ENCODE measurements at places on chromosomes 4 and X.
A peak's percentile ranks its signal among the peaks of the same experiment; 100 is the strongest.

DNA sequence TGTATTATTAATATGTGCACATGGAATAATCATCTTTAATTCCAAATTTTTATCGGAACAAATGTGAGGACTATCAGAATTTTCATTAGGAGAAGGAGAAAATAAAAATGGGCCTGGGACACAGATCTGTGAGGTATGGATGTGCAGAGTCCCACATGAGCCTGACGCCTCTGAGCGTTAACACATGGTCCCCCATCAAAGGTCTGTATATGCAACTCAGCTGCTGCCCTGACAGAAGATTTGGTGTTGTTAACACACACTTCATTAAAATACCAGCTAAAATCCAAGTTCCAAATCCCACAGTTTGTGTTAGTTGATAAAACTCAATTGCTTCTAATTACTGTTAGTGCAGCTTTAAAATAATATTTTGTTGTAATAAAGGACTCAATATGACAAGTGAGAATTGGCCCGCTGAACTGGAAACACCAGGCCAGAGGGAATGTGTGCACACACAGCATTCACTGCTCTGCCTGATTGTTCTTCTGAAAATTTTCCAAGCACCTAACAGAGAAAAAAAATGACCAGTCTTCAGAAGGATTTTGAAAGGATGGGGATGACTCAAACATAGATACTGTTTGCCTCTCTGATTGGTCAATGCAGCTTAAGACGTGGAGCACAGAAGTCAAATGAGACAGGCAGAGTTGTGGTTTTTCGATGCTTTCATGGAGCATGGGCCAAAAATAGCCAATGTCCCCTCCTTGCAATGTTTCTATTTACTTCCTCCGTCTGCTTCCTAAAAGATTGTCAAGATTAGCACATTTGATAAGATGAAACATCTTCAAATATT, 266.6 kb downstream of the NKX6-1 start:
- no peak for DNase-seq

DNA sequence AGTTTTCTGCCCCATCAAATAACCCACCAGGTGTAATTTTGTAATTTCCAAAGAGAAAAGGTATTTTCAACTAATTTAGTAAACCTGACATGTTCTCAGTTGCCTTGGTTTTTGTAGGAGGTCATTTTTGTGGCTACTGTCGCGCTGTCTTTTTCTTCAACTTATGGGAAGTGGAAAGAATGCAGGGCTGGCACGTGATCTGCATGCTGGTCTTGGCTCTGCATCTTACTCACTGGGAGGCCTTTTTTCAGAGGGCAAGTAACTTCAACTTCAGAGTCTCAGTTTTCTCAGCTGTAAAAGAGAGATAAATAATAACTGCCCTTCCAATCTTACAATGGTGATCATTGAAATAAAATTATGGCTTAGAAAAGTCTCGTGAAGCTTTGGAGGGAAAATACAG, 109.9 kb upstream of the SMIM10 start:
- DNase-seq = no peak

- DNase-seq = peak; percentile 6
These were observed 49.5 kb upstream of the GC start for GRCh38 chr4:71833232-71833900.

GRCh38 chr4:185513489-185514181, 21.7 kb downstream of the PDLIM3 start:
- no peak for DNase-seq

DNA sequence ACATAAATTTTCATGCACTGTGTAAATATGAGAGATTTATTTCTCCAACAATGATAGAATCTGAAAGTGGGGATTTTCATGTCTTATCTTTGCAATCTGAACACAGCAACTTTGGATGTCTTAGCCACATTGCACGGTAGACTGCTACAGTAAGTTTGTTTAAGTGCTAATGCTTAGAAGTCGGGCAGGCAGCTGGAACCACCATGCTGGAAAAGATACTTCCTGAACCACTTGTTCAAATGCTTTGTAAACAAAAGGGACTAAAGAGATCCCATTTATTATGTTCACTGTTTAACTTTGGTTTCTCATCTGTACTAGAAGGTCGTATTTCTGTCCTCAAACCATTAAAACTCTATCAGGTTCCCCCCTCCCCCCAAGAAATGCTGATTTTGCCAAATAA, 555.9 kb upstream of the DIPK2B start:
- no peak for DNase-seq

DNA sequence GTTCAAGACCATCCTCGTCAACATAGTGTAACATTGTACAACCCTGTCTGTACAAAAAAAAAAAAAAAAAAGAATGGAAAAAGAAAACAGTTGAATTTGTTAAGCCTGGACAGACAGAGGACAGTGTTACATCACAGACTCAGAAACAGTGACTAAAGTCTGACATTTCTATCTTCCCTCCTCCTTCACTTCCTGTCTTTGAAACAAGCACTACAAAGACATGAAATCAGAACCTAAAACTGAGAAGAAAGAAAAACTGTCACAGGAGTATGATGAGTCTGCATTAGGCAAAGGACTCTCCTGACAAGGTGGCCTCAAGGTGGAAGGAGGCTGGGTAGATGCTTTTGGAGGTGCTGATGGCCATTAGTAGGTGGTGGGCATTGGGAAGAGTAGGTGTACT, 126.7 kb downstream of the RBM47 start:
- no peak for DNase-seq
